ENCODE measurements at places on chromosomes 6 and 20. TPM values are rescaled to one million over a fixed set of nuclear protein-coding genes. Genes with fewer than 3 reads are reported as not detected.
A peak's percentile ranks its signal among the peaks of the same experiment; 100 is the strongest.

- no peaks in the 10 kb centered on the region for H3K4me1 ChIP-seq
- H3K4me3 ChIP-seq = no peak overlapping the region
- no peaks in the 10 kb centered on the region for H3K27me3 ChIP-seq
- peak; percentile 24 for DNase-seq
These were observed 35.5 kb downstream of the PYGB start for GRCh38 chr20:25283221-25283951.

- H3K4me3 ChIP-seq = no peak overlapping the region
- DNase-seq = no peak
- H3K4me1 ChIP-seq = no peaks in the 10 kb centered on the region
- H3K27me3 ChIP-seq = no peaks in the 10 kb centered on the region
- no peaks in the 10 kb centered on the region for H3K36me3 ChIP-seq
- no peak overlapping the region for H3K27ac ChIP-seq
These were observed 167.8 kb upstream of the HDAC2 start for GRCh38 chr6:114138577-114139248.

DNA sequence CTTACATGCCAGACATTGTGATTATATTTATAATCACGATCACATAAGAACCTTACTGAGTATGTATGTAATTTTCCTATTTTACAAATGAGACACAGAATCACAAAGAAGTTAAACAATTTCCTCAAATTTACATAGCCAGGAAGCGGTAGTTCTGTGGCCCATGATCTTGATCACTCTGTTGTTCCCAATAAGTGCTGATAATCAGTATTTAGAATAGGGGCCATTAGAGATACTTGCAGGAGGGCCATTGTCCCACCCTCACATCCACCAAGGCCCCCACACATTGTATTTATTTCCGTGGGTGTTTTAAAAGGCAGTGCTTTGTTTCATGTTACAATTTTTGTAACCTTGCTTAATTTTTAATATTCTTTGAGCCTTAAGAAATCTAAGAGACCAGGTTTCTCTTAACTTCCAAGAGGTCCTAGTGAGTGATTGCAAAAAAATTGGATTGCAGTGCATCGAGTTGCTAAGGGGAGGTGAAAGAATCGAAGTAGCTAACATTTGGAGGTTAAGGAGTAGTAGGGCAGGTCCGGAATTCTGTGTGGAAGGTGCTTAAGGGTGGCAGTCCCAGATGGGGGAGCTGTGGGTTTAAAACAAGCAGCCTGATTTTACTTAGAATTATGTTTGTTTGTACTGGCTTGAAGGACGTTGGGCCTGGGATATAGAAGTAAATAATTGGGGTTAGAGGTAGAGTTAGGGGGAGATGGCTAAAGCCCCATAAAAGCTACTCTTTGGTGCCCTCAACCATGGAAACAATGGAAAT, 339.4 kb downstream of the CDKAL1 start:
- DNase-seq = no peak
- no peaks in the 10 kb centered on the region for H3K27me3 ChIP-seq
- peaks cover 6% of the 10 kb centered on the region for H3K4me1 ChIP-seq
- no peak overlapping the region for H3K27ac ChIP-seq
- no peaks in the 10 kb centered on the region for H3K36me3 ChIP-seq

- DNase-seq = no peak
- no peak overlapping the region for H3K4me3 ChIP-seq
- H3K27me3 ChIP-seq = no peaks in the 10 kb centered on the region
- H3K36me3 ChIP-seq = no peaks in the 10 kb centered on the region
These were observed 547.6 kb downstream of the HAO1 start for GRCh38 chr20:7392542-7393206.

GRCh38 chr6:44495036-44495901, 107.8 kb downstream of the CDC5L start:
- no peaks in the 10 kb centered on the region for H3K27me3 ChIP-seq
- H3K4me3 ChIP-seq = no peak overlapping the region
- H3K27ac ChIP-seq = no peak overlapping the region
- no peak for DNase-seq
- H3K4me1 ChIP-seq = peaks cover 2% of the 10 kb centered on the region

DNA sequence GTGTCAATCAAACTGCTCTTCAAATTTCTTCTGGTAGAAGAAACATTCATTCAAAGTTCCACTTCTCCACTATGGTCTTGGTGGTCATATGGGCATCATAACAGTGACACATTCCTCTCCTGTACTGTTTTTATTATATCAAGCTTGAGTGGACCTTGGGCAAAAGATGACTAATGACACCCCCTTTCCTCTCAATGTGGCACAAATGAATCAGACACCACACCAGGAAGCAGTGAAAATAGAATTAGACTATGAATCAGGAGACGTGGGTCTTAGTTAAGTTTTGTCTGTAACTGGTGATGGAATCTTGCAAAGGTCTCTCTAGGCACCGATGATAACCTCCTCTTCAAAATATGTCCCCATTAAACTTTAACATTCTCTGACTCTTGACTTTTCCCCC, 9.0 kb upstream of the NRSN1 start:
- no peak overlapping the region for H3K27ac ChIP-seq
- no peaks in the 10 kb centered on the region for H3K27me3 ChIP-seq
- no peak for DNase-seq
- H3K4me1 ChIP-seq = no peaks in the 10 kb centered on the region

DNA sequence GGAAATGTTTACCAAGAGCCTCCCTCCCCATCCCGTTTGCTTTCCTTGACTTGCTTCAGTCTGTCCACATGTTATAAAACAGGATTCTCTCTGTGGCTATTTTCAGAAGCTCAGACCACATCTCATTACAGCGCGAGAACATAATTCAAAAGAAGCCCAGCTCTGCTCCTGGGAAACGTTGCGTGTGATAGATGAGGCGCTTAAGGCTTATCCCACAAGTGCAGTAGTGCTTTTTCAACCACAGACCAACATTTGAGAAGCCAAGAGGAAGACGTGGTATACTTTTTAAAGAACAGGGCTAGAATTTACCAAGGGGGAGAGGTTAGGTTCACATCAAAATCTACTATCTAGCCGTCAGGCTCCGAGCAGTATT, 239.5 kb downstream of the SLC24A3 start:
- H3K4me1 ChIP-seq = peaks cover 4% of the 10 kb centered on the region
- H3K4me3 ChIP-seq = no peak overlapping the region
- H3K27ac ChIP-seq = no peak overlapping the region
- no peaks in the 10 kb centered on the region for H3K36me3 ChIP-seq

Gene MRPS18B
- 62.4 TPM for polyA plus RNA-seq

Gene NRN1
- polyA plus RNA-seq = 9.4 TPM

Gene CD24
- 0.86 TPM for polyA plus RNA-seq
